ENCODE measurements at places on chromosomes 5 and 9.

DNA sequence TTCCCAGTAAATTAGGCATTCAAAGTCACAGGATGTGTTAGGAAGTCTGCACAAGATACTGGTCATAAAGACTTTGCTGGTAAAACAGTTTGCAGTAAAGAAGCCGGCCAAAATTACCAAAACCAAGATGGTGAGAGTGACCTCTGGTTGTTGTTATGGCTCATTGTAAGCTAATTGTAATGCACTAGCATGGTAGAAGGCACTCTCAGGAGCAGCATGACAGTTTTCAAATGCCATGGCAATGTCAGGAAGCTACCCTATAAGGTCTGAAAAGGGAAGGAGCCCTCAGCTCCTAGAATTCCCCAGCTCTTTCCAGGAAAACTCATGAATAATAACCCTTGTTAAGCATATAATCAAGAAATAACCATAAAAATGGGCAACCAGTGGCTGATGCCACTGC lies 64.3 kb upstream of the TNC start:
- no peak overlapping the region for H3K4me3 ChIP-seq
- H3K27me3 ChIP-seq: no peaks in the 10 kb centered on the region
- peaks cover 30% of the 10 kb centered on the region for H3K4me1 ChIP-seq
- H3K27ac ChIP-seq: peak overlapping the region; percentile 80

DNA sequence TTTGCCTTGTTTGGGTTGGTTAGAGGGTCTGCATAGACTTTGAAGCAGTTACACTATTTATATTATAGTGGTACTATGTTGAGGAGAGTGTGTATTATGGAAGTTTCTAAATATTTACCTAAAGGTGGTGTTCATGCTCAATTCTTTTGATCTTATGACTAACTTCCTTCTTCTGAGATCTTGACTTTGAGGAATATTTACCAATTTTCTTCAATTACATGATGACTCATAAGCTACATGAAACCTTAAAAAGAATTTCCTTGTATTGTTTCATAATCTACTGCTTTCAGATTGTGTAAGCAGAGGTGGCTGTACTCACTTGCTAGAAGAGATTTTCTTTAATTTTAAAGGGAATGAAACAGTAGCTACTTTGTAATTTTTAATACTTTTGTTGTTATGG lies 276.1 kb downstream of the TAF11L14 start:
- DNase-seq: no peak
- H3K4me1 ChIP-seq: no peaks in the 10 kb centered on the region
- no peaks in the 10 kb centered on the region for H3K36me3 ChIP-seq
- H3K27ac ChIP-seq: no peak overlapping the region
- no peak overlapping the region for H3K4me3 ChIP-seq

- H3K27me3 ChIP-seq: no peaks in the 10 kb centered on the region
- DNase-seq: no peak
- H3K27ac ChIP-seq: no peak overlapping the region
- no peak overlapping the region for H3K4me3 ChIP-seq
- no peaks in the 10 kb centered on the region for H3K4me1 ChIP-seq
These were observed 235.3 kb downstream of the KCTD16 start for GRCh38 chr5:144405991-144406390.

DNA sequence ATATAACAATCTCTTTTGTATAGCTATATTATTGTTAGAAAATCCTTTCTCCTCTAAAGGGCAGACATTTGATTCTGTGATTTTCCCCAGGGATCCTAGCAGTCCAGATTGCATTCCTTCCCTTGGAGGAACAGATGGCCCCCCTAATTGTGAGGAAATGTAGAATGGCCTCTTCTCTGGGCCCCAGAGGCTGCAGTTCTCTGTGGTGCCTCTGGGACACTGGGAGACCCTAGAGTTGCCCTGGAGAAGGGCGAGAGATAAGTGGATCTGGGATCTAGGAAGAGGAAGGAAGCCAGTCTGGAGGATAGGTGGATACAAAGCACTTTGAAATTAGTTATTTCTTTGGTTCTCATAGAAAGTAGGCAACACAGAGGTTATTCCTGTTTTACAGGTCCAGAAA lies 1.9 kb upstream of the HINT2 start:
- DNase-seq: peak; percentile 39
- peaks cover 2% of the 10 kb centered on the region for H3K36me3 ChIP-seq
- H3K4me1 ChIP-seq: peaks cover 26% of the 10 kb centered on the region
- no peak overlapping the region for H3K27ac ChIP-seq
- peak overlapping the region; percentile 91 for H3K4me3 ChIP-seq

DNA sequence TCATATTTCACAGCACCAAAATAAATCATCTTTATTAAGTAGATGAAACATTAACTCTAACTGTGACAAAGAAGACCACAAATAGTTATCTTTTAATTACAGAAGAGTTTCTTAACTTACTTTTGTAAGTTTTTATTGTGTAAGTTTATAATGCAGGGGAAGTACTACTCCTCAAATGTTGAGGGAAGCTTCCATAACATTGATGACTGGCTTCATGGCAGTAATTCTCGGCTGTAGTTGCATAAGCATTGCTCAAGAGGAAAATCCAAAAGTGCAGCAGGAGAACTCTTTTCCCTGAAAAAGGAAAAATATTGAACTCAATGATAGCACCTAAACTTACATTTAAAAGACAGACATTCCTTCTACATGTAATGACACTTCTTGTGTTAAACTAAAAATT lies 4.6 kb downstream of the TSLP start:
- H3K4me1 ChIP-seq: peaks cover 13% of the 10 kb centered on the region
- H3K27ac ChIP-seq: no peak overlapping the region
- H3K4me3 ChIP-seq: no peak overlapping the region
- H3K36me3 ChIP-seq: no peaks in the 10 kb centered on the region
- no peak for DNase-seq

GRCh38 chr5:14231156-14231555 lies 88.0 kb downstream of the TRIO start:
- no peak overlapping the region for H3K27ac ChIP-seq
- H3K4me3 ChIP-seq: no peak overlapping the region
- H3K4me1 ChIP-seq: peaks cover 63% of the 10 kb centered on the region
- no peaks in the 10 kb centered on the region for H3K36me3 ChIP-seq
- DNase-seq: no peak

DNA sequence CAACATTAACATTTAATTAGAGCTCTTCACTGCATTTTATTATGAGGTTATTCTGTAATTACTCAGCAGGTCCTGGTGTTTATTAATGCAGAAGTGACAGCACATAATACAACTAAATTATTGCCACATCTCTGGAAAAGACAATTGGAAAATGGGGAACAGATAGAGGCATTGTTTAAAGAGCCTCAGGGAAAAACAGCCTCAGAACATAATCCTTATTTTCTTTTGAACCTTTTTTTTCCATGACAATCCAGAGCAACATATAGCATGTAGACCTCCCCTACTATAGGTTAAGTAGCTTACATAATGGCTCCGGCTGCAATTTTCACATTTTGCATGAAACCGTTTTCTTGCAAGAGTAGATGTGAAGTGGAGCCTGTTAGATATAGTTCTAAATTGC lies 87.2 kb downstream of the RMI1 start:
- peaks cover 5% of the 10 kb centered on the region for H3K36me3 ChIP-seq
- DNase-seq: no peak
- H3K27me3 ChIP-seq: no peaks in the 10 kb centered on the region
- H3K4me1 ChIP-seq: no peaks in the 10 kb centered on the region
- H3K27ac ChIP-seq: no peak overlapping the region

DNA sequence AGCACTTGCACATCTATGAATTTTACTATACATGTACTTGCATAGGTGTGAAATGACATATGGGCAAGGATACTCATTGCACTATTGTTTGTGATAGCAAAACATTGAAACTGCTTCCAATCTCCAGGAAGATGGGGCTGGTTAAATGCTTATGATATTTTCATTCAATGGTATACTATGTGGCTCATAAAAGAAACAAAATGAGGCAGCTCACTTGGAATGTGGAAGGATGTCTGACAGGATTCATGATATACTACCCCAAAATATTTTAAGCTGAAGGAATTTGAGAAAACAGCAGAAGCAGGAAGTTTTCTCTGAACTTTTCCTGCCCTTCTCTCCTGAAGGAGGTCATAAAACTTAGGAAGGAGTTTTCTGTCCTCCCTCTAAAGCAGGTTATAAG lies 99.6 kb upstream of the CAST start:
- no peak for DNase-seq
- peaks cover 9% of the 10 kb centered on the region for H3K4me1 ChIP-seq
- H3K27me3 ChIP-seq: no peaks in the 10 kb centered on the region
- H3K4me3 ChIP-seq: no peak overlapping the region
- H3K27ac ChIP-seq: no peak overlapping the region
- H3K36me3 ChIP-seq: no peaks in the 10 kb centered on the region

DNA sequence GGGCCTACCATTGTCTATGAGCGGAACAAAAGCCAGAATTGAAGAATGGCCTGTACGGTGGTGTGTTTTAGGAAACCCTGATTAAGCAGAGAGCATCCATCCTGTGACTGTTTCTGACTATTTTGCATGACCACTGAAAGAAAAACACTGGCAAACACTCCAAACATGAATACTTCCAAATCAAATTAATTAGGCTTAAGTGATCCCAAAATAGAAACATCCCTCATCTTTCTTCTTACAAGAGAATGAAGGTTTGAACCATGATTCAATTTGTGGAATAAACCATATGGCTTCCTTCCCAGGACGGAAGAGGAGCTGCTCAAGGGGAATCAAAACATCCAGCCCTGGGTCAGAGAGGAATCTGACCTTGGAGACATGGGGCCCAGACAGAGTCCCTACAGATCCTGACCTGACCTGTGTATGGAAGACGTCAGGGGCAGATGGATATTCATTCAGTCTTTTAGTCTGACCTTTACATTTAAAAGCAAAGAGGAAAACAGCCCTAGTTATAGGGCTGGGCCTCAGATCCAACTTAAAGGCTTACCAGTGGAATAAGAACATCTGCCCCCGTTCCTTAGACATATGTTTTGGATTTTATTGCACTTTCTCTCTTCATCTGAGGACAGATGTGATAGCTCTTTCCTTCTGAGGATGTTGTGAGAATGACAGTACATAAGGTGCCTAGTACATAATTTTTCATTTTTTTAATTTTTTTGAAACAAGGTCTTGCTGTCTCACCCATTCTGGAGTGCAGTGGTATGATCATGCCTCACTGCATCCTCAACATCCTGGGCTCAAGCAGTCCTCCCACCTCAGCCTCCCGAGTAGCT lies 17.6 kb upstream of the RECK start:
- no peak for DNase-seq
- no peak overlapping the region for H3K27ac ChIP-seq
- peaks cover 20% of the 10 kb centered on the region for H3K27me3 ChIP-seq
- H3K4me1 ChIP-seq: peaks cover 4% of the 10 kb centered on the region
- H3K36me3 ChIP-seq: no peaks in the 10 kb centered on the region

GRCh38 chr9:109640580-109641371 lies 139.2 kb upstream of the PALM2AKAP2 start:
- peak; percentile 68 for DNase-seq
- H3K4me3 ChIP-seq: peak overlapping the region; percentile 68
- H3K36me3 ChIP-seq: peaks cover 9% of the 10 kb centered on the region
- peaks cover 19% of the 10 kb centered on the region for H3K4me1 ChIP-seq

GRCh38 chr5:172142709-172143215 lies 45.3 kb downstream of the STK10 start:
- no peaks in the 10 kb centered on the region for H3K27me3 ChIP-seq
- H3K27ac ChIP-seq: no peak overlapping the region
- peaks cover 14% of the 10 kb centered on the region for H3K4me1 ChIP-seq
- H3K4me3 ChIP-seq: no peak overlapping the region
- H3K36me3 ChIP-seq: no peaks in the 10 kb centered on the region

- no peaks in the 10 kb centered on the region for H3K27me3 ChIP-seq
- H3K4me1 ChIP-seq: peaks cover 13% of the 10 kb centered on the region
- no peak for DNase-seq
These were observed 13.7 kb downstream of the MYO10 start for GRCh38 chr5:16922430-16922829.

DNA sequence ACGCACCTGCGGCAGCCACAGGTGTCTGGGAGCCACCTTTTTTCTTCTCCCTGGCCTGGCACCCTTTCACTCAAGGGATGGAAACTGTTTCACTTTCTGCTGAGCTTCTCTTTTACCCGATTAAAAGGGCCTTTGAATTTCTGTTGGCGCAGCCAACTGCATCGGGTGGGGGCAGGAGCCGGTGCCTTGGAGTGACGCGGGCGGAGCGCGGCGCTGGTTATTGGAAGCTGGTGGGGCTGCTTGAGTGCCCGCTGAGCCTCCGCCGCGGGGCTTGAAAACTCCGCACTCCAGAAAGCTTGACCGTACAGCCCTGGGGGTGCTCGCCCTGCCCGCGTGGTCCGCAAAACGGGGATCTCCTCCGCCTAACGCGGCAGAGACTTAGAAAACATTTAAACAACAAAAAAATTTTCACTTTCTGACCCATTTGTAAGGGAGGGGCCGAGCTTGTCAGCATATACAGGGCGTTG lies 52.0 kb upstream of the TJP2 start:
- DNase-seq: peak; percentile 67
- peak overlapping the region; percentile 99 for H3K27ac ChIP-seq
- H3K4me3 ChIP-seq: peak overlapping the region; percentile 93
- H3K36me3 ChIP-seq: no peaks in the 10 kb centered on the region
- H3K4me1 ChIP-seq: peaks cover 27% of the 10 kb centered on the region

- peaks cover 15% of the 10 kb centered on the region for H3K36me3 ChIP-seq
- peaks cover 64% of the 10 kb centered on the region for H3K4me1 ChIP-seq
- H3K27me3 ChIP-seq: no peaks in the 10 kb centered on the region
- peak overlapping the region; percentile 81 for H3K27ac ChIP-seq
These were observed 72.9 kb downstream of the IQGAP2 start for GRCh38 chr5:76475936-76476335.

DNA sequence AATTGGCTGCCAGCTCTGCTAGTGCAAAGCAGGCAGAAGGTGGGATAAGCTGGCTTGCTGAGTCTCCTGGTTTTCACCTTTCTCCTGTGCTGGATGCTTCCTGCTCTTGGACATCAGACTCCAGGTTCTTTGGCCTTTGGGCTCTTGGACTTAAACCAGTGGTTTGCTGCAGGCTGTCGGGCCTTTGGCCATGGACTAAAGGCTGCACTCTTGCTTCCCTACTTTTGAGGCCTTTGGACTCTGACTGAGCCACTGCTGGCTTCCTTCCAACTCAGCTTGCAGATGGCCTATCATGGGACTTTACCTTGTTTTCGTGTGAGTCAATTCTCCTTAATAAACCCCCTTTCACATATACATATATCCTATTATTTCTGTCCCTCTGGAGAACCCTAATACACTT lies 1293.9 kb upstream of the CDH6 start:
- no peak overlapping the region for H3K4me3 ChIP-seq
- no peaks in the 10 kb centered on the region for H3K36me3 ChIP-seq
- peaks cover 6% of the 10 kb centered on the region for H3K4me1 ChIP-seq
- no peaks in the 10 kb centered on the region for H3K27me3 ChIP-seq

DNA sequence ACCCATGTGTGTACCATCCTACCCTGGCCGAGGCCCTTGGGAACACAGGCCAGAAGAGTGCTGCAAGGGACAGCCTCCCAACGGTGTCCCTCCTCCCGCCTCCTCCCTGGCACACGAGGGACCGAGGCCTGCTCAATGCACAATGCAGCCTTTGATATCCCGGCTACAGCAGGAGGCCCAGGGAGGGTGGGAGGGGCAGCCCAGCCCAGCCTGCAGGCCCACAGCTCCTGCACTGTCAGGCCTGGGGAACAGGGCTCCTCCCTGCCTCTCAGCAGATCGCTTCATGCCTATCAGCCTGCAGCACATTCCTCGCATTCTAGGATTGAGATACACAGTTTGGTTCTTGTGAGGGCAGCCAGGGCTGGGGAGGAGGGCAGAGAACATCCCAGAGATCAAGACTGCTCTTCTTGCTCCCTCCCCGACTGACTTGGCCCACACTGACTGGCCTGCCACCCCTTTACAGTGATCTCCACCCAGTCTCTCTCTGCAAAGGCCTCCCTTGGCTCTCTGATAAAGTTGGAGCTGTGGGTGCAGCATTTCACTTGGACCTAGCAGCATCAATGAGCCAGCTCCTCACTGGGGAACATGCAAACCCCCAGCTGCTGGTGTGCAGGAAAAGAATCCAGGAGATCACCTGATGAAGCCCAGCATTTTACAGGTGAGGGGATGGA lies at the start of gene SH3TC2:
Gene SH3TC2 (minus strand): TSS at position 46 of the 671 bp plus-strand sequence. CDS start 40 bp downstream, at position 6.
- peaks cover 15% of the 10 kb centered on the region for H3K4me1 ChIP-seq
- H3K4me3 ChIP-seq: no peak within 1 kb of the TSS
- no peaks in the 10 kb centered on the region for H3K27me3 ChIP-seq
- no peak within 1 kb of the TSS for H3K27ac ChIP-seq
- peak; percentile 66 for DNase-seq
- H3K36me3 ChIP-seq: peaks cover 2% of the 10 kb centered on the region

Data from WTC11 (cell line).